ENCODE measurements at places on chromosomes 13 and 19. TPM values are rescaled to one million over a fixed set of nuclear protein-coding genes. Genes with fewer than 3 reads are reported as not detected.

DNA sequence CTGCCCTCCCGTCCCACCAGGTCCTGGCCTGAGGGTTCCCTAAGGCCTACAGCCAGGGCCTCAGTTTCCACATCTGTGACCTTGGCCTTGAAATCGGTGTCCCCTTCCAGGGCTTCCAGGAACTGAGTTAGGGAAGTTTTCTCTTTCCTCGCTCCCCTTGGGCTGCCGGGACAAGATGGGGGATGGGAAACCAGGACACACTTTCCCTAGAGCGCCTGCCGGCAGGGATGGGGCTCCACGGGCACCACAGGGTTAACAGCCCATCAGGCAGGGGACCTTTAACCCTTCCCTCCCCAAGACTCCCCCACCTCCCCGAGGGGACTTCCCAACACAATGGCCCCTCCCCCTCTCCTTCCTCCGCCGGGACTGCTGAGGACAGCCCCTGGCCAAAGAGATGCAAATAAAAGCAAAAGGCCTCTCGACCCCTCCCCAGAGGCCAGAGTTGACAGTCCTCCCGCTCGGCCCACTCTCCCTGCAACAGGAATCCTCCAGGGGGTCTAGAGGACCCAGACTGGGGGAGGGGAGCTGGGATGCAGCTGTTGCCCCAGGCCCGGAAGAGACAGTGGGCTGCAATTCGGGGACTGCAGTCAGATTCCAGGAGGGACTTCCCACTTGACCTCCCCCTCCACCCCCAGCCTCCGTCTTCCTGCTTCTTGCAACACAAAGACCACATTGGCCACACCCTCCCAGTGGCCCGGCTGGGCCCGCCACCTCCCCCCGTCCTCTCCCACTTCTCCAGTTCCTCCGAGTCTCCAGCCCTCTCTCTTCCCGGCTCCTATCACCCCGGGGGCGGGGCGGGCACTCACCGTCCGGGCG, 3.4 kb downstream of the BBC3 start:
- peak; percentile 94 for DNase-seq

The NCR1 gene
- not detected for total RNA-seq

- no peak for DNase-seq
These were observed 72.9 kb upstream of the NPAS1 start for GRCh38 chr19:46946611-46947238.

The CDC16 gene
- 34.2 TPM for total RNA-seq

The IL4I1 gene
- not detected for total RNA-seq

The ZNF160 gene
- 15.7 TPM for total RNA-seq

The FUT6 gene
- total RNA-seq, result not detected

DNA sequence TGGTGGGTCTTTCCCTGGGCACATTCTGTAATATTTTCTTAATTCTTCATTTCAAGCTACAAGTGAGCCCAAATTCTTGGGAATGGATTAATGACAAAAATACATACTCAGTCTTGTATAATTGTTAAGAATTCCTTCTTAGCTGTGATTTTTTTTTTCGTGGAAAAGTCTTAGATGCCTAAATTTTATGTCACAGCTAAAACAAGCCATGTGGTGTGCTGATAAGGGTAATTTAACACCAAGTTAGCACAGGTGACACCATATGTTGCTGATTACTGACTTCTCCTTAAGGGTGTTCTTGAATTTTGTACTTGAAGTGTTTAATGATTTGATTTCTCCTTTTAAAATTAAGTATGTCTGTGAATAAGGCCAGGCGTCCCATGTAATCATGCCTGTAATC, 29.3 kb downstream of the WDFY2 start:
- DNase-seq, result no peak

The KANK3 gene
- 21.8 TPM for total RNA-seq

The RAB3A gene
- 26.7 TPM for total RNA-seq

DNA sequence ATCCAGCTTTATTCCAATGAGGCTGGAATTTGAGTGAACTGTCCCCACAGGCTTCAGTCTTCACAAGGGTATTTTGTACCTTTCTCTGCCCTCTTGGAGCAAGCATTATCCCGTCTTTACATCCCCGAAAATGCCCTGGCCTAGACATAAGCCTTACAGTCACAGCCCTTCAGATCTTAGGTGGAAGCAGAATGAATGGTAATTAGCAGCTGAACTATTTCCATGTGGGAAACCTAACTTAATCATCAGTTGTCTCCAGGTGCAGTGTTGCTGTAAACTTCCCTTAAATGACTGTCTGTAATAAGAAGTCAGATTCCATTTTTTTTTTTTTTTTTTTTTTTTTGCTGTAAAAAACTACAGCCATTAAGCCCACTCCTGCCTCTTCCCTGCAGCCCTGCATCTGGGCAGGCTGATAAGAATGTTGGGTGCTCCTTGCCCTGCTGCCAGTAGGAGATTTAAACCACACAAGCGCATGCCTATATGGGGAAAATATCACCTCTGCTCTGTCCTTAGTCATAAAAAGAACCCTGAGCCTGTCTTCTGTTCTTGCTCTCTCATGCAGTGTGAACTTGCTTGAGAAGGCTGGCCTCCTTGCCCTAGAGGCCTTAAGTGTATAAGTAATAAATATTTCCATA, 426.8 kb upstream of the SLITRK5 start:
- DNase-seq, result no peak

The CCNA1 gene
- total RNA-seq, result not detected

DNA sequence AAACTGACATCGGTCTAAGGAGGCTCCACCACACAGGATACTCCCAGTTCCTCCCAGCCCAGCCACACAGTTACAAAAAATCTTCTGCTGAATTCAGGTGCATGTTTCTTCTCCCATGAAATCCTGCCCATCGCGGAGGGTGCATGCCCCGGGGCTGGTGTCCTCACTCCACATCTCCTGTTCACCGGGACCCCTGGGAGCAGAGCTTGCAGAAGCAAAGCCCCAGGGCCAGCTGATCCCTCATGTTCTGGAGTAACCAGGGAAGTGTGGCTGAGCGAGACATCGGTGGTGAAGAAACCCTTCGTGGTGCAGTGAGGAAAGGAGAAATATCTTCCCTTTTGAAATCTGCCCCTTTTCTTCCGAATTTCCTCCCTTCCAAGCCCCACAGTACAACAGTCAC, 904 bp upstream of the SIGLEC9 start:
- DNase-seq, result no peak

DNA sequence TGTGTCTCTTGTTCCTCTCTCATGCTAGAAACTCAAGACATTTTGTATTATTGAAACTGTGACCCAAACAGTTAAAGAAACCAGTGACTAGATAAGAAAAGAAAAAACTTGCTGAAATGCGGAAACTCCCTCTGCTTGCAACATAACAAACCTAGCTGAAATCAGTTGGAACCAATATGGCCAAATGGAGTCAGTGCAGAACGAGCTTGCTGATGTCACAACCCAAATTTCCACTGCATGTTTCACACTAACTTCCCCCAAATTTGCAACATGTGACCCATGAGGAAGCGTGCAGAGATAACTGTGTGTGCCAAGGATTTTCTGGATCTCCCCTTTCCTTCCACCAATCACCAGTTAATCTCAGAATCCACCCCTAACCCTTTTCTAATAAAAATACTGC, 208.0 kb downstream of the DLEU7 start:
- no peak for DNase-seq

DNA sequence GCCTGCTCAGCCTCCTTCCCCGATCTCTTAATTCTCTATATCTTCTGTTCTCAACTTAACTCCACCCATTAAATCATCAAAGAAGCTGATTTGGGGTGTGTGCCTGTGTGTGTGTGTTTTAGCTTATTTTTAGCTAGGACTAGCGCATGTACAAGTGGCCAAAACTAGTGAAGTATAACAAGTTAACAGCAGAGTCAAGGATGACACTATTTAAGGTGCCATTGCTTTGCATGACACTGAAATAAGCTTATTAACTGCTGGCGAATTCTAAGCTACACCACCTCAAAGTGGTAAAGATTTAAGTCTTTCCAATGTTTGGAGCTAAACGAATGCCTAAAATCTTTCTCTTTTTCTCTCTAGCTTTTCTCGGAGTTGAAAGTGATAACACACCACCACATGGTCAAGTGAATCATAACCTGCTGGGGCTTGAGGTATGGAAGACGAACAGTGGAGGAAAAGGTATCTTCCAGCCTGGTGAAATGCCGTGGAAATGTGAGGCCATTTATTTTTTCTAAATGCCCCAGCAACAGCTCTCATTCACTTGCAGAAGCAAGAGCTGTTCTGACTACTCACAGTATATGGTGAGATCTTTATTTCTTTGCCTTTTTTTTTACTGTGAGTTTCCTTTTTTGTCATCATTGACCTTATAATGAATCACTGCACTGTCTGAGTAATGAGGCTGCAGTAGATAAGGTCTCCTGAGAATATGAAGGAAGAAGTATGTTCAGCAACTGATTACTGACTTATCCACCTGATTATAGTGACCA, 570.3 kb downstream of the PCDH9 start:
- no peak for DNase-seq

DNA sequence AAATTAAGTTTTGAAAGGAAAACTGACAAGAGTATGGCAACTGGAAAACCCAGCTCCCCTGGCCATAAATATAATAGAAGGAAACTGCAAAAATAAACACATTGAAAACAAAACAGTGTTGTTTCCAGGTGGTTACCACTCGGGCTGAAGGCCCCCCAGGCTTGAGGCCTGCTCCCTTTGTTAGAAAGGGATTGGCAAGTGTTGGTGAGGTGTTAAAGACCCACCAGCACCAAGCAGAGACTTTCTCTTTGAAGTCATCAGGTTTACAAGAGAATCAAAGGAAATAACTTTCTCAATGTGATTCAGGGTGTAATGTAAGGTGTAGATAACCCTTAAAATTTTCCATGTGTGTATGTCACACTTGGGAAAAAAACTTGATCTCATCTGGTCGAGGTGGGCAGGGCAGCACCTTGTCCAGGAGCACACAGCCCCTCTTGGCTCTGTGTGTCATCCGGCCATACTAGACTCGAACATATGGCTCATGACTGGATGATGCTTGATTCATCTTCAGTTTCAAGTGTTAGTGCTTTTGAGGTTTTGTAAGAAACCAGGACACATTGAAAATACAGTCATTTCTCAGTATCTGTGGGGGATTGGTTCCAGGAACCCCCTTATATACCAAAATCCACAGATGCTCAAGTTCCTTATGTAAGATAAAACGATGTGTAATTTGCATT, 7.8 kb downstream of the ACTN4 start:
- no peak for DNase-seq

DNA sequence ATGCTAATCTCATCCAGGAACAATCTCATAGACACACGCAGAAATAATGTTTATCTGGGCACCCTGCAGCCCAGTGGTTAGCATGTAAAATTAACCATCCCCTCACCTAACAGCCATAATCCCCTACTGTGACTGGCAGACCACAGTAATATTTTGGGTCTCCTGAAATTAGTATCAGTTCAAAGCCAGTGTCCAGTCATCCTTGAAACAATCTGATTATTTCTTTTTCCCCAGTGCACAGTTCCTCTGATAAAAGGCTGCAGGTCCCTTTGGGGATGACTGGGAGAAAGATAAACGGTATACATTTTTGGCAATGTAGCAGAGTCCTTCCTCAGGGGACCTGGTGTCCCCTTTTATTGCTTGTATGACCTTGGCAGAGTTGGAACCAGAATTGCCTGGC, 50.4 kb upstream of the CYSLTR2 start:
- no peak for DNase-seq

The ZNF534 gene
- total RNA-seq, result 0.43 TPM

GRCh38 chr13:104318121-104318520, 1251.9 kb upstream of the SLC10A2 start:
- no peak for DNase-seq

DNA sequence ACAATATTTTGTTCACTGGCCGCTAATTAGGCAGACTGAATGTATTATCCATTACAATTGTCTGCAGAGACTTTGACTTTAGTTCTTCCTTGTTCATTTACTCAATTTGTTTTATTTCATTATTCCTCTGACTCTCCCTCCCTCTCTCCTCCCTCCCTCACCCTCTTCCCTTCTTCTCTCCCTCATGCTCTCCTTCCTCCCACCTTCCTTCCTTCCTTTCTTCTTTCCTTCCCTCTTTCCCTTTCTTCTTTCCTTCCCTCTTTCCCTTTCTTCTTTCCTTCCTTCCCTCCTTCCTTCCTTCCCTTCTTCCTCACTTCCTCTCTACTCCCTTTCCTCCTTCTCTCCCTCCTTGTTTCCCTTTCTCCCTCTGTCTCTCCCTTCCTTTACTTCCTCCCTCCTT, 1591.0 kb upstream of the SLC10A2 start:
- no peak for DNase-seq

The ZNF284 gene
- total RNA-seq, result 1.6 TPM

- DNase-seq, result no peak
These were observed 115.6 kb downstream of the SLC7A1 start for GRCh38 chr13:29479716-29480492.

DNA sequence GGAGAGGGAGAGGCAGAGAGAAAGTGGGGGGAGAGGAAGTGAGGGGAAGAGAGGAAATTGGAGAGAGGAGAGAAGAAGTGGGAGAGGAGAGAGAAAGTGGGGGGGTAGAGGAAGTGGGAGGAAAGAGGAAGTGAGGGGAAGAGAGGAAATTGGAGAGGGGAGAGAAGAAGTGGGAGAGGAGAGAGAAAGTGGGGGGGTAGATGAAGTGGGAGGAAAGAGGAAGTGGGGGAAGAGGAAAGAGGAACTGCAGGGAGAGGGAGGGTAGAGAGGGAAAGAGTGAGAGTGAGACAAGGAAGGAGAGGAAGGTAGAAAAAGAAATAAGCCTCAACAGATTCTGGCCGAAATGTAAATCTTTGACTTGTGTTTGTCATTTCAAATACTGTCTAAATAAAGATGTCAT, 146.6 kb downstream of the KLF12 start:
- DNase-seq, result no peak

The TLE2 gene
- 55.7 TPM for total RNA-seq

- peak; percentile 98 for DNase-seq
These were observed 847 bp upstream of the RAP2A start for GRCh38 chr13:97432917-97433726.

DNA sequence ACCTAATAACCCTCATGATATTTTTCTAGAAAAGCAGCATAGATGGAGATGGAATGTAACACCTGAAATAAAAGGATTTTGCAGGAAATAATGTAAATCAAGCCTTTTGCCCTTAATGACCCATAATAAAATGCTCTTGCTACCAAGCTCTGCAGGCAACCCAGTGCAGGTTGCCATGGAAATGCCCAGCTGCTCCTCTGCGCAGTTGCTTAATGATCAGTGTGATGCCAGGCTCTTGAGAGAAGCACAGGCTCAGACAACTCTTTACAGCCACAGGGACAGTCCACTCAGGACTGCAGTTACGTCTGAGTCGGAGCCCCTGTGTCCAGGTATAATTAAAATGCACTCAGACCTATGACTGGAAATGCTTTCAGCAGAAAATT, 165.5 kb downstream of the LACC1 start:
- no peak for DNase-seq

DNA sequence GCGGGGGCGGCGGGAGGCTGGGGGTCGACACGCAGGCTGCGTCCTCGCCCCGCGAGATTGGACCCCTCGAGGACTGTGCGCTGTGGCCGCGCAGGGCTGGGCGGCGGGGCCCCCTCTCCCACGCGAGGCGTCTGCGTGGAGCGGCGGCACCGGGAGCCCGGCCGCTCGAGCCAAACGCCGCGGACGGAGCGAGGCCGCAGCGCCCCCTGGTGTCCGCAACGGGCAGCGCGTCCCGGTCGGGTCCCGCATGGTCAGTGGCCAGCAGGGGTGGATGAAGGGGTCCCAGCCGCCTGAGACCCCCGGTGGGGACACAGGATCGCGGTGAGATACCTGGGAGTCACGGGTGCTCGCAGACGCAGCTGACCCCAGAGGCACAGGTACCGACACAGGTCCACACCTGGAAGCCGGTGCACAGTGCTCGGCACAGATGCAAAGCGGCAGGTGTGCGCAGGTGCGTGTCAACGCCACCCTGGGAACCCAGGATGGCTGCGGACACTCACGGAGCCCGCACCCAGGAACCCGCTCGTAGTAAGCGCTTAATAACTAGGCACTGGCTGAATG, 2.1 kb upstream of the CIRBP start:
- peak; percentile 84 for DNase-seq

All from Right ventricle myocardium superior (tissue), 1 donor.